ENCODE measurements at places on chromosomes 7 and 10. TPM values are rescaled to one million over a fixed set of nuclear protein-coding genes. Genes with fewer than 3 reads are reported as not detected.

The GOLGA7B gene
- total RNA-seq, result 0.10 TPM

The AVPI1 gene
- total RNA-seq, result 12.6 TPM

The TRIM50 gene
- total RNA-seq, result 0.31 TPM

The LAMB1 gene
- total RNA-seq, result 335 TPM

The MGMT gene
- 37.8 TPM for total RNA-seq

The EGR2 gene
- total RNA-seq, result 1.6 TPM

The MRPS17 gene
- 12.9 TPM for total RNA-seq

The DGKB gene
- total RNA-seq, result 2.6 TPM

The DBNL gene
- 75.1 TPM for total RNA-seq

The GRM3 gene
- not detected for total RNA-seq

The JMJD1C gene
- total RNA-seq, result 187 TPM

The PFKP gene
- total RNA-seq, result 43.2 TPM

The SPDYE11 gene
- total RNA-seq, result not detected

The MTURN gene
- total RNA-seq, result 126 TPM

The ZNF107 gene
- total RNA-seq, result 6.2 TPM

The KAZALD1 gene
- total RNA-seq, result 20.5 TPM

The AKR1C4 gene
- not detected for total RNA-seq

The CCDC7 gene
- total RNA-seq, result 129 TPM

The CCZ1 gene
- 49.7 TPM for total RNA-seq

The PON1 gene
- total RNA-seq, result not detected

The TBC1D12 gene
- total RNA-seq, result 18.4 TPM

The HYAL4 gene
- total RNA-seq, result not detected

The TNKS2 gene
- total RNA-seq, result 82.0 TPM

The ZNF138 gene
- 17.4 TPM for total RNA-seq

The FANK1 gene
- 3.2 TPM for total RNA-seq

The MEOX2 gene
- 53.2 TPM for total RNA-seq

The TYW1B gene
- total RNA-seq, result 6.2 TPM

The ATG9B gene
- 25.8 TPM for total RNA-seq

The LBX1 gene
- 5.6 TPM for total RNA-seq

The MMRN2 gene
- total RNA-seq, result 53.6 TPM

The EBF3 gene
- 44.4 TPM for total RNA-seq

The ZPBP gene
- total RNA-seq, result not detected

The AKR1B1 gene
- total RNA-seq, result 78.2 TPM

The SPDYE16 gene
- total RNA-seq, result 0.72 TPM

The OR2A42 gene
- not detected for total RNA-seq

The PARG gene
- total RNA-seq, result 44.0 TPM

The MPP7 gene
- 14.0 TPM for total RNA-seq

The PLA2G12B gene
- 0.31 TPM for total RNA-seq

The CUZD1 gene
- 0.31 TPM for total RNA-seq

The FAM131B gene
- total RNA-seq, result 1.5 TPM

The CYP3A7 gene
- 0.21 TPM for total RNA-seq

The PLAU gene
- 37.8 TPM for total RNA-seq

The VIPR2 gene
- total RNA-seq, result 9.6 TPM

The RPA3 gene
- 29.3 TPM for total RNA-seq

The TUBB8 gene
- not detected for total RNA-seq

The AKR1C1 gene
- total RNA-seq, result 5.4 TPM

The OR13A1 gene
- not detected for total RNA-seq

The CDCA7L gene
- total RNA-seq, result 32.2 TPM

The OR2A1 gene
- 0.10 TPM for total RNA-seq

The EPO gene
- not detected for total RNA-seq

The GFRA1 gene
- total RNA-seq, result 122 TPM

The C7orf33 gene
- not detected for total RNA-seq

The SUN3 gene
- total RNA-seq, result not detected

The KIF20B gene
- total RNA-seq, result 10.9 TPM

The CRYGN gene
- total RNA-seq, result not detected

The PDE6C gene
- total RNA-seq, result not detected

The FOXP2 gene
- 25.8 TPM for total RNA-seq
